A549 (cell line): ENCODE measurements at places on chromosomes 2 and 18. TPM values are rescaled to one million over a fixed set of nuclear protein-coding genes. Genes with fewer than 3 reads are reported as not detected.

Gene HOXD3
- 0.14 to 0.36 TPM (median 0.18 TPM) in 3 replicates for polyA plus RNA-seq

Gene GALNT3
- polyA plus RNA-seq, result 0.04 to 0.05 TPM in 2 of 3 replicates, not detected in the other

DNA sequence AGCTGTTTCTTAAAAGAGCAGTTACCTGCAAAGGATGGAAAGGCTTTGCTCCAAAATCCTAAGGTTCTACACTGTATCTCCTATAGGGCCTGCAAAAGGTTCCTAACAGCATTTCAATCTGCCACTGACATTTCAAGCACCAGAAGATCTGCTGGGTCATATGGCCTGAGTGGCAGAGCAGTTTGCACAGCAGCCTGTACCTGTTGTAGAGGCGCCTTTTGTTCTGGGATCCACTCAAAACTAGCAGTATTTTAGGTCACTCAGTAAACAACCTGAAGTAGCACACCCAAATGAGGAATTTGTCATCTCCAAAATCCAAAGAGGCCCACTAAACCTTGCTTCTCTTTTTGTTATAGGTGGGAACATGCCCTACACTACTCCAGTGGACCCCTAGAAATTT is 6.2 kb downstream of the FAM210A start:
- no peak for DNase-seq

DNA sequence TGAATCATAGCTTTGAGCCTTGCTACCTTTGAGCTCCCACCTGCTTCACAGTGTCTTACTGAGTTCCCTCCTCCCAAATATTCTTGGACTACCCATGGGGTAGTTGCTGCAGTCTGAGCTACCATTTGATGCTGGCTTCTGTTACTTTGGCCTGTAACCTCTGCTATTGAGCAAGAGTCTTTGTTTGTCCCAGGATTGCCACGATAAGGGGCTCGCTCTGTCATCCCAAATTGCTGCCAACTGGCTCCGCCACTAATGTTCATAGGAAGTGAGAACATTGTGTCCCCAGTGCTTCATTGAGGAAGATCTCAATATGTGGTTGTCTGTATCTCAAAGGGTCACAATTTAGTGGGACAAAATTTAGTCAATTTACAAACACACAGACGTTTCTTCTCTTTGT is 103.8 kb downstream of the TRIM43 start:
- no peak for DNase-seq

DNA sequence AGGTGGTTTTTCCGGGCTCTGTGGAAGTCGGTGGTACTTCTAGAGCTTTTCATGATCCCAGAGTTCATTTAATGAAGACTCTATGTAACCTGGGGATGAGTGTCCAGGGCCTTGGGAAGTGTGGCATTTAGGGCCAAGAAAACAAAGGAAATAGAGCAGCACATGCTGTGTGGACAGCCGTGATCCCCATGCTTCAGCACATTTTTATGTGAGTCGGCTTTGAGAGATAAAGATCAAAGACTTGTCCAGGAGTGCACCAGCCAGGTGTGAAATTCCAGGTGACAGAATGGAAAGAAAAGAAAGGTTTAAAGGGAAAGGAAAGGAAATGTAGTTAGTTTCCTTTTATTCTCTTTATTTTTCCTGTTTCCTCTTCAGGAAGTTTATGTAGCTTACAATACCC is 258.0 kb upstream of the NRP2 start:
- no peak for DNase-seq

DNA sequence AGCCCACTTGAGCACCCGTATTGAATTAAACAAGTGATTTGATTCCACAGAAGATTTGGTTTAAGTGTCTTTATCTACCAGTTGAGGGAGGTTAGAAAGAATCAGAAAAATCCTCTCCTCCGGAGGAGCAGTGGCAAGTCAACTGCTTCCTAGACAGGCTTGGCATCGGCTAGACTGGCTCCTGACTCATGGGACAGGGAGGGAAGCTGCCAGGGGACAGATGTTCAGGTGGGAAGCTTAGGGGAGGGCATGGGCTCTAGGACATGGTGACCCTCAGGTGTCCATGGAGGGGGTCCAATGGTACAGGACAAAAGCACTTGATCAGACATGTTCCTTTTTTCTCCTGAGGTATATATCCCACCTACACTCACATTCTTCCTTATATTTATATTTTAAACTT is 119.3 kb upstream of the IL1R2 start:
- no peak for DNase-seq

- no peak for DNase-seq
Observed at GRCh38 chr2:10534514-10535250, 86.6 kb upstream of the ODC1 start.
